Neural progenitor cell (in vitro differentiated cells): ENCODE measurements at places on chromosomes 5 and 9.
A peak's percentile ranks its signal among the peaks of the same experiment; 100 is the strongest.

- DNase-seq: no peak
These were observed 1727.2 kb downstream of the MAT2B start for GRCh38 chr5:165232509-165233028.

- no peak for DNase-seq
These were observed 123.8 kb downstream of the GIN1 start for GRCh38 chr5:102996011-102996575.

DNA sequence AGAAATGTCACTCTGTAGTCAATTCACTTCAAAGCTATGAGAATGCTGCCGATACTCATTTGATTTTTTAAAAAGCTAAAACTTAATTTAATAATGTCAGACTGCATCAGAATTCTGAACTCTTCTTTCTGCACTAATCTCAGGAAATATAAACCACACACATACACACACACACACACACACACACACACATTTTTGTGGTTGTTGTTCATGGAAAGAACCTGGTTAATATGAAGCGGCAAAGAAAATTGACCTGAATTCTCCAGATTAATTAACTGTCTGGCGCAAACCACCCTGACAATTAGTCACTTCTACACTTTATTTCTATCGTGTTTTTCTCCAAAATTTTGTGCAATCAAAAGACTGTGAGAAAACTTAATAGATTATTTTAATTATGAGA, 740.5 kb downstream of the TLE1 start:
- no peak for DNase-seq

- no peak for DNase-seq
These were observed 24.4 kb downstream of the WHRN start for GRCh38 chr9:114480746-114481435.

- no peak for DNase-seq
These were observed 138.3 kb downstream of the OLFM1 start for GRCh38 chr9:135225619-135226228.

- no peak for DNase-seq
These were observed 134.6 kb downstream of the DNAH5 start for GRCh38 chr5:13809921-13810320.

GRCh38 chr9:107210775-107211174, 72.3 kb upstream of the RAD23B start:
- no peak for DNase-seq

GRCh38 chr5:35016174-35017051, 31.3 kb downstream of the AGXT2 start:
- DNase-seq: no peak

GRCh38 chr5:146785065-146785464, 93.5 kb downstream of the PPP2R2B start:
- no peak for DNase-seq

GRCh38 chr5:24235946-24236345, 408.8 kb downstream of the CDH10 start:
- no peak for DNase-seq

DNA sequence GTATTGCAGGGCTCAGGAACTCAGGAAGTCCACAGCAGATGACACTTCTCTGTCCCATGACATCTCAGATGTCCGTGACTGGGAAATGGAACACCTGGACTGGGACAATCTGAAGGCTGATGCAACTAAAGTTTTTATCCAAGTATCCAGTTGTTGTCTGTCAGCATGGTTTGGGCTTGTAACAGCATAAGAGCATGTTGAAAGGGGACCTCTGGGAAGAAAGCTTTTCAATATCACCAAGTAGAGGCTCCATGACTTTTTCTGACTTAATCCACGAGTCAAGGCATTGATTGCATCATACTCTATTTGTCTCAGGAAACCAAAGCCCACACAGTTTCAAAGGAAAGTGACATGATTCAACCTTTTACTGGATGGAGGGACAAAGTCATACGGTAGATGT, 807.7 kb downstream of the MTRR start:
- no peak for DNase-seq

DNA sequence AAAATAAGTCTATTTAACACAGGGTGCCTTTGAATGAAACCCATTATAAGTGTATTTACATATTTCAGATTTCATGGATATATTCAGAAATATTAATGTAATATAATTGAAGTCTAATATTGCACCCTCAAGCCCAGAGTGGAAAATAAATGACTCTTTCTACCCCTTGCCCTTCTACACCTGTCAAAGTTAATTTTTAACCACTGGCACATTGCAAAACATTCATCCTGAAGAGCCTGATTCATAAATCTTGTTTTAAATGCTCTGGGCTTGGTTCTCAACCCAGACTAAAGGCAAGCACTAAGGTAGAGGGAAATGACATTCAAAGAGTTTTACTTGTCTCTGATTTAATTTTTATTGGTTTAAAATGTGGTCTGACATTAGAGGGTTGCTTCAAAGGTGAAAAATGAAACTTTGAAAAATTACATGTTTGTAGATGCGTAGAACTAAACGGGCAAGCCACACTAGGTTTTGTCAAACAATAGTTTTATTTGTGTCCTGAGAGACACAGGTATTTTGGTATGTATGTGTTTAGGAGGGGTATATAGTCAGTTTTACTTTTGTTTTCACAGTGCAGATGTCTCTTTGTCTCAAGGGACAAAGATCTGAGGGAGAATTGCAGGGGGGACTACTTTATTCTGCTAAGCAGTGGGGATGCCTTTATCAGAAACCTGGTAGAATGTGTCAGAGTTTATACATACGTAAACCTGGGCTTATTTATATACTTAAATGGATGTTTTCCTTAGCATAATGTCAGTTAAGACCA, 69.7 kb downstream of the PIK3R1 start:
- no peak for DNase-seq

DNA sequence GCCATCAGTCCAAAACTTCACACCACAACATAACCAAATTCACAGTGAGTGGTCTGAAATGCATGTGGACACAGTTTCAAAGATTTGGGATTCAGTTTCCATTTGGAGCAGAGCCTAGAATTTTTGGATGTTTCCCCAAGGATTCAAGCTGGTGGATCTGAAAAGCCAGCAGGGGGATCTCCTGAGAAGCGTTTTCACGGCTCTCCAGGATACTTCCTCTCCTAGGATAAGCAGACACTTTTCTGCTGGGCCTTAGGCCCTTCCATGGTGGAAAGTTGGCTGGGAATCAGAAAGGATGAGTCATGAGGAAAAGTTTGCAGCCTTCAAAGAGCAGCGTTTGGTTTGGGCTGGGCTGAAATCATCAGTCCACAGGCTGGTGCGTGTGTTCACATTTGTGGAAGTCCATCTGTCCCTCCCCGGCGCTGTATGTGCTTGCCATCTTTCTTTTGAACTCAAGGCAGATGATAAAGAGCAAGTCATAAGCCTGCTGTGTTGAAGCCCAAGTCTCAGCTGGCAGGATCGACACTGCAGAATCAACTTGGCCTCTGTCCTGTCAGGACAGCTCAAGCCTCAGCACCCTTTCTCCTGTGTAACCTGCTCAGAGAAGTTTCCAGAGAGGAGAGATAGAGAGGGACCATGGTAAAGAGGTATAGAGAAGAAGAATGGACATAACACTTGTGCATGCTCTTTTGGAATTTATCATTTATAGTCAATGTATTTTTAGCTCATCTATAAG, 152.6 kb upstream of the MSX2 start:
- DNase-seq: peak; percentile 17

DNA sequence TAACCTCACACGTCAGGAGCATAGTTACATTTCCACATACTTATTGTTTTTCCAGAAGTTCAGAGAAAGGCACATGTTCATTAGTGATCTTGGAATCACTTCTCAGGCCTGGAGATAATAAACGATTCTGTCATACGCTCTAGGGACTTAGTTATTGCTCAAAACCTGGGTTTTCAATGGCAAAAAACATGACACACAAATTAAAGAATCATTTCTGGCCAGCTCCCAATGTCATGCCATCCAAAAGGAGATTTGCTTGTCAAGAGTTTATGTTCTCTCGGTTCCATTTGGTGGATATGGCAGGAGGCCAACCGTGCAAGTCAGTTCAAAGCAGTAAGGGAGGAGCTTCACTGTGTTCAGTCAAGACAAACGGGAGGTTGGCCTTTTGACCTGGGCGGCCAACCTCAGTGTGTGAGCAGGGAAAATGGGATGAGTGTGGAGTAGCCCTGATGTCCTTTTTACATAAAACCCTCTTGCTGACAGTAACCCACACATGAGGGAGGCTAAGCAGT, 123.4 kb downstream of the NXNL2 start:
- no peak for DNase-seq

- DNase-seq: no peak
These were observed 83.5 kb upstream of the CCL21 start for GRCh38 chr9:34793428-34793827.

GRCh38 chr9:108093773-108094675, 604.5 kb upstream of the KLF4 start:
- no peak for DNase-seq

GRCh38 chr9:101957705-101958104, 219.3 kb upstream of the GRIN3A start:
- DNase-seq: no peak

DNA sequence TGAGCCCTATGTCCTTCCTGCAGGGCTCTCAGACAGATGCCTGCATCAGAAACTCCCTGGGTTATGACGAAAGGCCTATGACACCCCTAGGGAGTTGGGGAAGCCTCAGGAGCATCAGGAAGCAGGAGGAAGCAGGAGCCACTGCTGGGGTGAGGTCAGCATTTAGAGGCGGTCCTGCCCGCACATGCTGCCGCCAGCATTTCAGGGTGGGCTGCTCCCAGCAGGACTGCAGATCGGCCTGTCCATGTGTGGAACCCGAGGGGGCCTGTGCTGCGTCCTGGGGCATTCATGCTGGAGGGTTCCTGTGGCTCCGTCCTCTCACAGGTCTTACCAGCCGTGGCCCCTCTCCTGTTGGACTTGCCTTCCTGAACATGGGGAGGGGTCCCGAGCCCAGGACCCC, 6.9 kb downstream of the NKD2 start:
- no peak for DNase-seq

DNA sequence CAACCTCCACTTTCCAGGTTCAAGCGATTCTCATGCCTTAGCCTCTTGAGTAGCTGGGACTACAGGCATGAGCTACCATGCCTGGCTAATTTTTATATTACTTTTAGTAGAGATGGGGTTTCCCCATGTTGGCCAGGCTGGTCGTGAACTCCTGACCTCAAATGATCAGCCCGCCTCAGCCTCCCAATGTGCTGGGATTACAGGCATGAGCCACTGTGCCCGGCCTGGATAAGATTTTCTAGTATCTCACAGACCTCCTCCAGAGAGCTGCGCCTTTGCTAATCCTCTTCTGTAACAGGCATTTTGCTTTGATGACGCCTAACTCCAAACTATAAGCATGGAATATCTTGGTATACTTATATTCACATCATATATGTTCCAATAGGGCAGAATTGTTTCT, 99.4 kb downstream of the FSTL4 start:
- no peak for DNase-seq

- no peak for DNase-seq
These were observed 281.0 kb downstream of the RASEF start for GRCh38 chr9:82781921-82782392.

DNA sequence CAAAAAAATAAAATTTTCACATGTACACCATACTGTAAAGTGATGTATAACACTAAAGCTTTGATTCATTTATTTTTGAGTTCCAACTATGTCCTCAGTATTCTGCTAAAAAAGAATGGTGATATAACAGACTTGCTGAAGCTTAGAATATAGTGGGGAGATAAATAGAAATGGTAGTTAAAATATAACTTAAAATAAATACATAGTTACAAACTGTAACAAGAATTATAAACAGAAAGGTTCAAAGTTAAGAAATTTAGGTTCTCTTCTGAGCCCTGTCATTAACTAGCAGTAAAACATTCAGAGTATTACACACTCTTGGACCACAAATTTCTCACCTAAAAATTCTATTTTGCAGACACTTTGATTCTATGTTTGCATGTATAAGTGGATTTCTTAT, 392.1 kb downstream of the ANXA1 start:
- DNase-seq: no peak

GRCh38 chr5:62933261-62933660, 354.6 kb downstream of the LRRC70 start:
- DNase-seq: no peak

- DNase-seq: no peak
These were observed 137.7 kb upstream of the ALDH1B1 start for GRCh38 chr9:38254756-38255155.

- peak; percentile 13 for DNase-seq
These were observed 207.2 kb upstream of the DAPK1 start for GRCh38 chr9:87290241-87291052.

- DNase-seq: no peak
These were observed 164.8 kb downstream of the MACROH2A1 start for GRCh38 chr5:135234242-135234641.

GRCh38 chr9:130770679-130771442, 64.2 kb upstream of the ABL1 start:
- peak; percentile 53 for DNase-seq

- DNase-seq: no peak
These were observed 476.8 kb upstream of the CYLC2 start for GRCh38 chr9:102518324-102518723.

DNA sequence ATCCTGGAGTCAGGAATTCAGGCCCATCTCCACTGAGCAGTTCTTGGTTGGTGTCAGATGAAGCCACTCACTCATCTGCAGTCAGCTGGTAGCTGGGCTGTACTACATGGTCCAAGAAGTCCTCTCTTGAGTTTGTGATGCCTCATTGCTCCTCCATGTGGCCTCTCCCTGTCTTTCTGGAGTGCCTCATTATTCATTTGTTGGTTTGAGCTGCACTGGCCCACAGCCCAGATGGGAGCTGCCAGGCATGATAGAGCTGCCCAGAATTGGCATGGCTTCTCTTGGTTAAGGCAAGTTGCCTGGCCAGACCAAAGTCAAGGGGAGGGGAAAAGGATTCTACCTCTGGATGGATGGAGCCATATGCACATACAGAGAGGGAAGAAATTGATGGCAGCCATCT, 8.0 kb downstream of the PTCD2 start:
- no peak for DNase-seq

DNA sequence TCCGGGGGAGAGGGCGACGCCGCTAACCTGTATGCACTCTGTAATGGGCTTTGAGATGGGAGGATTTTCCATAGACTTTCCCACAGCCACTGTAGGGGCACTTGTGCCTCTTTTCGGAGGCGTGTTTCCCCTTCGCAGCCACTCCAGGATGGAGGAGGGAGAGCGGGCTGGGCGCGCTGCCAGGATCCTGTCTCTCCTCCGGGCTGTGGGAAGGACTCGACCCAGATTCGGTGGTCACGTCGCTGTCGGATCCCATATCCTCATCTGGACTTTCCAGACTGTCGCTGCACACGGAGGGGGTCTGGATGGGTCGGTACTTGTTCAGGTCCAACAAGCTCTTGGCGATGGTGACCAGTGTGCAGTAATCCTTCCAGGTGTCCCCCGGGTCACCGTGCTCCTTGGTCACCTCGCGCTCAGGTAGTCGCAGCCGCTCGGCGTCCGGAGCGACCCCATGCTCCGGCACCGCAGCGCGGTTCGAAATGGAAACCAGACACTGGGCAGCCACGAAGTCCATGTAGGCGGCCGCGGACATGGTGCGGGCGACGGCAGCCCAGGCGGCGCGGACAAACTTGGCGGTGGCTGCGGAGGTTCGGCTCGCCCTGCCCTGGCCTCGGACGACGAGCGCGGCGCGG, 1.5 kb downstream of the KLF9 start:
- DNase-seq: no peak

DNA sequence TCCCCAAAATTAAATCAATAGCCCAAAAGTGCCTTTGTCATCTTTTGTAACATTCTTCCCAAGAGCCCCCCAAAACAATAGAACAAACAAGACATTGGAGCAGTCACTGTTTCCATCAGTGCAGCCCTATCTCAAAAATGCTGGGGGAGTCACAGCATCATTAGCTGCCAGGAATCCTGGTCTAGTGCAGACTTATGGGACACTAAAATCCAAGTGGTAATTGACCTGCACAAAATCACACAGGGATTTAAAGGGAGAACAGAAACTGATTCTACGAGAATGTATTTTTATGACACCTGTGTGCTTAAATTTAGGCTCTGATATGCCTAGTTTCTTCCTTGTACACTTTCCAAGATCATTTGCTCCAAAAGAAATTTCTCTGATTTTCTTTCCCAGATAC, 172.9 kb downstream of the GLIS3 start:
- DNase-seq: no peak
